ENCODE measurements at places on chromosomes 11 and 22.

GRCh38 chr11:12165237-12165875 is 55.0 kb downstream of the MICAL2 start:
- no peak for DNase-seq

GRCh38 chr11:623349-623869 is 1.3 kb downstream of the CDHR5 start:
- DNase-seq: no peak

DNA sequence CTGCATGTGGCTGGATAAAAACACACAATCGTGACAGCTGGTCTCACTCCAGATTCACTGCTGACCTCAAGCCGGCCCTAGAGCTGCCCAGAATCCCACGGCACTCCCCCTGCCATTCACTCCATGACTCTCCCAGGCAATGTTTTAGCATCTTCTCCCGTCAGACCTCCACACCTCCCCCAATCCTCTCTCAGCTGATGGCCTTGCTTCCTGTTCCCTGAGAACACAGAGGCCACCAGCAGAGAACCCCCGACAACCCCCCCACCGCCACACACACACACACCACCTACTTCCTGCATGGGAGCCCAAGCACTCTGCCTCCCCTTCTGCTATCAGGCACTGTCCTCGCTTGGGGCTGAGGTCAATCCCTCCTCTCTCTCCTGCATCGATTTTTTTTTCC is 9.3 kb downstream of the TNKS1BP1 start:
- no peak for DNase-seq

GRCh38 chr22:37894939-37895670 is 11.0 kb upstream of the MICALL1 start:
- DNase-seq: no peak

GRCh38 chr22:45762545-45763235 is 91.1 kb downstream of the ATXN10 start:
- no peak for DNase-seq

DNA sequence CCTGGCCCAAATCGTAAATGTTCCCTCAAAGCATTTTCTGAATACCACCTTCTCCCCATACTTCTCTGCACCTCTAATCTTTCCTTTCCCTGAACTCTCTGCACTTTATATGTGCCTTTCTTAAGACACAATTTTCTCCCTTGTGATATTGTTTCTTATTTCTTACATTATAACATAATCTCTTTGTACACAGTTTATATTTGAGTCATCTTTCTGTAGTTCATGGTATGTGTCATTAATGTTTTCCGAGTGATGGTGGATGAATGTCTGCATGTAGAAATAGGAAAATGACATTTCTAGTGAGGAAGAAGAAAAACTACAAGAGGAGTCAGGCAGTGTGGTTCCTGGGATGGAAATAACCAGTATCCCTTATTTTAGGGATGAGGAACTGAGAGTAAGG is 5.5 kb downstream of the ACRV1 start:
- DNase-seq: no peak

GRCh38 chr11:34366522-34366921 is 8.7 kb upstream of the ABTB2 start:
- DNase-seq: no peak

GRCh38 chr11:119248750-119249670 is 42.9 kb downstream of the CBL start:
- DNase-seq: no peak

DNA sequence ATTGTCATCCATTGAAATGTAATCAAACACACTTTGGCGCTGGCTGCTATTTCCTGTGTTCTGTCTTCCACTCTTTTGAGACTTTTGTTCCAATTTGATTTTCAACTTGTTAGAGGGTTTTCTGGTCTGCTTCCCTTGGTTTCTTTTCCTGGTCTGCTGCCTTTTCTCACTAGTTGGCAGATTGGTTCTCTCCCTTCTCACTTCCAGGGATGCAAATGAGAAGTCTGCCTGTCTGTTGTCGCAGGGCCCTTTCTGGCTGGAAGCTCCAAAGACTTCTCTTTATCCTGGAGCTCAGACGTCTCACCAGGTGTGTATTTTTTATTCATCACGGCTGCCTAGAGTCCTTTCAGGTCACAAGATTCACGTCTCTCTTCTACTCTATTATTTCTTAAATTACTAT is 84.0 kb downstream of the RPS6KA4 start:
- no peak for DNase-seq

GRCh38 chr11:124297921-124298320 is 15.8 kb downstream of the OR8D1 start:
- no peak for DNase-seq

DNA sequence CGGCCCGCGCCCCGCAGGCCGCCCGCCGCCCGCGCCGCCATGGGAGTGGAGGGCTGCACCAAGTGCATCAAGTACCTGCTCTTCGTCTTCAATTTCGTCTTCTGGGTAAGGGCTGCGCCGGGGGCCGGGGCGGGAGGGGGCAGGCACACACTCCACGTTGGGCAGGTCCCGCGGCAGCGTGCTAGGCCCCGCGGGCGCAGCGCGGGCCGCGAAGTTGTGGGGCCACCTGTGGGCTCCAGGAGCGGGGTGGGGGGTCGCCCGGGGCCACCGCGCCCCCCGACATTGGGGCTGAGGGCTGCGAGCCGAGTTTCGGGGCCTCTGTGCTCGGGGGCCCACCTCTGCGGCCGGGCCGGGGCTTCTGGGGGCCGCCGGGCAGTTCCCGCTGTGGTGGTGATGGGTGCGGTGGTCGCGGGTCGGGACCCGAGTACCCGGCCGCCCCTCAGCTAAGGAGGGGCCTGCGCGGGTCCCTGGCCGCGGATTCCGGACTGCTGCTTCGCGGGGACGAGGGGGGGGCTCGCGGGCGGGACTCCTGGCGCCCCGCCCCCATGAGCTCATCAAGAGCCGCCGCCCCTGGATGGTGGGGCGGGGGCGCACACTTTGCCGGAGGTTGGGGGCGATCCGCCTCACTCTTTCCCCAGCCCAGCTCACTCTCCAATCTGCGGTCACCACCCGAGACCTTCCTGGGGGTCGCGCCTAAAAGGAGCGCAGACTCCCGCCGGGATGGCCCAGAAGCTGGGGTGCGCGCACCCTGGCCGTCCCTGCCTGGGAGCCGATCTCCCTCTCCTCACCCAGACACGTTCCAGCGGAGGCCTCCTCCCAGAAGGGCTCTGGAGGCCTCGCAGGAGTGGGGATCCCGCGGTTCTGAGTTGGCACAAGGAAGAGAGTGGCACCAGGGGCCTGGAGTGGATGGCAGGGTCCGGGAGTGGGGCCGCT is 667 bp downstream of the CD81 start:
- DNase-seq: peak; percentile 69

- no peak for DNase-seq
Observed at GRCh38 chr11:8720868-8721608, 38.4 kb downstream of the RPL27A start.

- no peak for DNase-seq
Observed at GRCh38 chr11:40376331-40376730, 1083.1 kb downstream of the LRRC4C start.

- DNase-seq: no peak
Observed at GRCh38 chr11:99275521-99275920, 254.8 kb downstream of the CNTN5 start.

GRCh38 chr11:33598426-33599069 is 102.1 kb downstream of the C11orf91 start:
- DNase-seq: no peak

- no peak for DNase-seq
Observed at GRCh38 chr11:128455766-128456165, 131.6 kb downstream of the ETS1 start.

DNA sequence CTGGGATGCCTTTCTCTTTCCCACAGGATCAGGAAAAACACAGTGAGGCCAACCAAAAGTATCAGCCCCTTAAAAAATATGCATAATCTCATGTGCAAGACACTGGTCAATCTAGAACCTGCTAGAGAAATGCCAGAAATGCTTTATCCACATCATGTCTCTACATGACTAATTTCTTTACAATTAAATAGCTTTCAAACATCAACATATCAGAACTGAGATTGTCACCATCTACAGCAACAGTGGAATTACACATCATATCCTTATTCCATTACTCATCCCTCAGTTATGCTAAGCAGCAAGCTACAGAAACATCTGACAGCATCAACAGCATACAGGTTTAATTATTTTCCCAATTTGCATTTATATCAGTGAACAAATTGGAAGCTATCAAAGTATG is 78.8 kb downstream of the DDIAS start:
- no peak for DNase-seq

DNA sequence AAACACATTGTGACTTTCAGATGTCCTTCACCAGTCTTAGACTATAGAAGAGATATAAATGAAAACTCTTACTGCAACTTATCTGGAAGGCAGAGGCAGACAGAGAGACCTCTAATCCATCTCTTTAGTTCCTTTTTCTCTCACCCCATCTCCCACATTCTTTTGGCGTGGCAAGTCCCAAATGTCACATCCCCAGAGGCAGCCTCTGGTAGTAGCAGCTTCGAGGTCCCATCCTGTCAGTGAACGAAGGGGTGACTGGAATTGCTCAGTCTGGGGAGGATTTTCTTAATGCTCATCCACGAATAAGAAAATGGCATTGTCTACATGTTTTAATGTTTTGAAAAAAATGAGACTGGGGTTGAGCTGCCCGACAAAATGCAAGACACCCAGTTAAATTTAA is 201.4 kb downstream of the GRIA4 start:
- no peak for DNase-seq

DNA sequence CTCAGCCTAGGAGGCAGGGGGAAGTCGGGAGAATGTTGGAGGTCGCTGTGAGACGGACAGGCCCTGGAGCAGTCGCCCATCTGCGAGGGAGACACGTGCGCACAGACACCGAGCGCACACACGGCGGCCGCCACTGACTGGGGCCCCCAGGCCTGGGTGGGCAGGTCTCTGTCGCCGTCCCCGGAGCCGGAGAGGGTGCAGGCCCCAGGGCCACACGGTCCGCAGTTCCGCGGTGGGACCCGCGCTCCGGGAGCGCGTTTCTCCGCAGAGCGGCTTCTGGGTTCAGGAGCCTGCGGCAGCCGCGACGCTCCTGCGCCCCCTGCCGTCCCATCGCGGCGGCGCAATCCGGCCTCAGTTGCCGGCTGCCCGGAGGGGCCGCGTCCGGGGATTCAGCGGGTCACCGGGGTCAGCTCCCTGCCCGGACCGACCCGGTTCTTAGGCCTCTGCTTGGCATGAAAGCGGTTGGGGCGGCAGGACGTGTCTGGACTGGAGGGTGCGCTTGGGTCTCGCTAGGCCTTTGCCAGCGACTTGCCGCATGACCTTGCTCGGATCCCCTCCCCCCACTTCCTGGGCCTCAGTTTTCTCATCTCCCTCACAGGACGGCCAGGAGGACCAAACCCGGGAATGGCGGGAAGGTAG is 31.2 kb downstream of the PDE2A start:
- peak; percentile 38 for DNase-seq

DNA sequence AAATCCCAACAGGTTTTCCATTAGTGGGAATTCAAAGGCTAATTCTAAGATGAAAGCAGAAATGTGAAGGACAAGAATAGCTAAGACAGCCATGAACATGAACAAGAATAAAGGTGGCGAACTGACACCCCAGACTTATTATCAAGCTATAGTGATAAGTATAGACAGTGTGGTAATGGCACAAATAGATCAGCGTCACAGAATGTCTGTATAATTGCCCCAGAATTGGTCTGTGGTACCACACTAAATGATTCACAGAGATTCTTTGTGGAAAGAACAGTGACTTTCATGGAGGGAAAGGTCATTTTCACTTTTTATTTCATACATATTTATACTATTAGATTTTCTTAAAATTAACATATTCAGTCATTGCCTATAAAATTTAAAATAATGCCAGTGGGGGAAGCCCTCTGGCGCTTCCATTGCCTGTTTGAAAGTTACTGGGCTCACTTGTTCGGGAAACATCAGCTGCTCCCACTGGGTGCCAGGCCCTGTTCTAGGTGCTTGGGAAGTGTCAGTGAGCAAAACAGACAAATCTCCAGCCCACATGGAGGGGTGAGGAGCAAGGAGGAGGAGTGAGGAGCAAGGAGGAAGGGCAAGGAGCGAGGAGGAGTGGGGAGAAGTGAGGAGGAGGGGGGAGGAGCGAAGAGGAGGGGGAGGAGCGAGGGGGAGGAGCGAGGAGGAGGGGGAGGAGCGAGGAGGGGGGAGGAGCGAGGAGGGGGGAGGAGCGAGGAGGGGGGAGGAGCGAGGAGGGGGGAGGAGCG is 11.3 kb upstream of the NLRP6 start:
- no peak for DNase-seq

- no peak for DNase-seq
Observed at GRCh38 chr11:97638641-97639224, 1248.9 kb downstream of the JRKL start.

DNA sequence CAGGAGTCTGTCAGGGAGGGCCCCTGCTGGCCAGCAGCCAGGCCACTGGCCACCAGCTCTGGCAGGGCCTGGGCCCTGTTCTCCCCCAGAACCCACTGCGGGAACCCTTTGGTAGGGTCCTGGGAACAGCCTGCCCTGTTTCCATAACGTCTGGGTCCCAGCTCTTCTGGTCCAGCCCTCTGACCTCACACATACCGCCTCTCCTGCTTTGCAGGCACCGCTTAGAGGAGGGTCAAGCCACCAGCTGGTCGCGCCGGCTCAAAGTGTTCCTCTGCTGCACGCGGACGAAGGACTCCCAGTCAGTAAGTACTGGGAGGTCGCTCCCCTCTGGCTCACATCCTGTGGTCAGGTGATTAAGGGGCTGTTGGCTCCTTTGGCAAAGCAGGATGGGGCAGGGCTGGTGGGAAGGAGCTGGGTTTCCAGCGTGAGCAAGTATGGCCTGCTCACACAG is 26.6 kb upstream of the MYRF start:
- DNase-seq: no peak

GRCh38 chr22:29269731-29270474 is 1.8 kb downstream of the EWSR1 start:
- no peak for DNase-seq

DNA sequence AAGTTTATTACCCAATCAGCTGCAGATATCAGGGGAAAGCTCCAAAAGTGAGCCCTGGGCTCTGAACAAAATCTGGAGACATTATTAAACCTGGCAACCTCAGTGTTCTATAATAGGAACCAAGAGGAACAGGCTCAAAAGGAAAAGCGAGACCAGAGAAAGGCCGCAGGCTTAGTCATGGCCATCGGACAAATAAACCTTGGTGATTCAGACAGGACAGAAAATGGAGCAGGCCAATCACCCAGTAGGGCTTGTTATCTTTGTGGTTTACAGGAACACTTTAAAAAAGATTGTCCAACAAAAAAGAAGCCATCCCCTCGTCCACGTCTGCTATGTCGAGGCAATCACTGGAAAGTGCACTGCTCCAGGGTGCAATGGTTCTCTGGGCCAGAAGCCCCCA is 7.7 kb upstream of the PANX1 start:
- no peak for DNase-seq

- DNase-seq: no peak
Observed at GRCh38 chr11:113018913-113019312, 57.7 kb downstream of the NCAM1 start.

- no peak for DNase-seq
Observed at GRCh38 chr11:1665313-1665712, 31.7 kb upstream of the KRTAP5-6 start.

GRCh38 chr11:116507016-116507415 is 265.8 kb downstream of the BUD13 start:
- DNase-seq: no peak

GRCh38 chr11:47375020-47375419 is 3.3 kb downstream of the SPI1 start:
- no peak for DNase-seq
